ENCODE measurements at places on chromosomes 4 and X.

- DNase-seq: peak; percentile 69
Measured at GRCh38 chr4:48033825-48034413, 17.3 kb downstream of the NIPAL1 start.

GRCh38 chr4:130238121-130238520 is 1142.2 kb downstream of the C4orf33 start:
- DNase-seq: no peak

DNA sequence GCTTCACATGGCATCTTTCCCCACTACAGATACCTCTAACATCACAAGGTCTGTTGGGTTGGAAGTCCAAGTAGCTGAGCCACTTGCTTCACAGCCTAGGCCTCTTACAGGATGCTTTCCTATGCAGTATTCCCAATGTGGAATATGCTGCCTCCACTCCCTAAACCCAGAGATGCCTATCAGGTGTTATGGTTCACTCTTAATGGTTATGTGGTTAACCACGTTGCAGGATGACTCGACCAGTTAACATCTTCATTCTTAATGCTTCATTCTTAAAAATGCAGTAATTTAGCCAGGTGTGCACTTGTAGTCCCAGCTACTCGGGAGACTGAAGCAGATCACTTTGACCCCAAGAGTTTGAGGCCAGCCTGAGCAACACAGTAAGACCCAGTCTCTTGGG is 24.2 kb downstream of the HAUS3 start:
- no peak for DNase-seq

GRCh38 chr4:38526412-38526811 is 137.6 kb upstream of the KLF3 start:
- DNase-seq: no peak

DNA sequence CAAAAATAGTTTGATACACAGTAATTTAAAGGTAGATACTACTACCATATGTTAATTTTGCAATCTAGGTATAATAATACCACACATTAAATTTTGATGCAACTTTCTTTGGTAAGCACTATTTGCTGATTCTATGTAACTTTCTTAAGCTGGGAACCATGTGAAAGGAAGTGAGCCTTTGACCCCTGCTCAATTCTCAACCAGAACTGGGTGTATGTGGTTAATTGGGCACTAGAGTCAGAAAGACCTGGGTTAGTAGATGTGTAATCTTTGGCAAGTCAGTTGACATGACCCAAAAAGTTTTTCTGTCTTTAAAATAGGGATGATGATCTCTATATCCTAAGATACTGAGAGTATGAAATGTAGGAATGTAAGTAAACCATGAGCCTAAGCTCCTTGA is 22.4 kb downstream of the TLR2 start:
- DNase-seq: no peak

GRCh38 chr4:70666369-70666768 is at the start of gene JCHAIN:
Gene JCHAIN (minus strand): TSS chr4:70666508. CDS start chr4:70666490, 18 bp downstream.
- DNase-seq: no peak

DNA sequence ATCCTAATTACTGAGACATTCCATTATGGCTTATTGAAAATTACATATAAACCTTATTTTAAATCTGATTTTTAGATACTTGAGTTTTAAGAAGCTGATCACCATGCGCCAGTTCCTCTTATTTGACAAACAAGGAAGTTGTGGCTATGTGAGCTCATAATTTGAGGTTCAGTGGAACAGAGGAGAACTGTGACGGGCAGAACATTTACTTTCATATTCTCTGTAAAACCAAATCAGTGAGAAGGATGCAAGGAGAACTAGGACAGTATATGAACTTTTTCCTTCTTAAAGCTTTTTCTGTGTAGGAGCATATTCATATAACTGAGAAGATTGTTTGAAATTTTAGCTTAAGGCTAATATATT is 25.3 kb downstream of the STIM2 start:
- no peak for DNase-seq

DNA sequence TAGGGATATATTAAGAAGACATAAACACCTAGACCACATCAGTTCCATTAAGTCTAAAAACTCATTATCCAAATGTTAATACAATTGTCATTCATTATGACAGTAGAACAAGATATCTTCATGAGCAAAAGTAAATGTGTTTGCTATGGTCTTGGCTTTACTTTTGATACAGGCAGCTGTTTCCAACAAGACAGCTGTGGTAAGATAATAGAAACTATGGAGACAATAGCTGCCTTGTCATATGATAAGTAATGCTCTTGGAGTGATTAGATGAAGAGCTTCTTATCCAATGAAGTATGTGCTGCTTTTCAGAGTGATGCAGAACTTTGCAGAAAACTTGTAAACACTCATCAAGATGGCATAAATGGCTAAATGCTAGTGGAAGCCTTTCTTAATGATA is 1066.0 kb downstream of the FSTL5 start:
- DNase-seq: no peak

- DNase-seq: no peak
Measured at GRCh38 chr4:48899950-48900349, 6.6 kb downstream of the OCIAD2 start.

- no peak for DNase-seq
Measured at GRCh38 chrX:70426286-70427278, 3.5 kb downstream of the GDPD2 start.

GRCh38 chr4:8117278-8117682 is 41.3 kb downstream of the ABLIM2 start:
- peak; percentile 59 for DNase-seq

GRCh38 chr4:135098061-135098460 is 896.5 kb upstream of the PABPC4L start:
- no peak for DNase-seq

DNA sequence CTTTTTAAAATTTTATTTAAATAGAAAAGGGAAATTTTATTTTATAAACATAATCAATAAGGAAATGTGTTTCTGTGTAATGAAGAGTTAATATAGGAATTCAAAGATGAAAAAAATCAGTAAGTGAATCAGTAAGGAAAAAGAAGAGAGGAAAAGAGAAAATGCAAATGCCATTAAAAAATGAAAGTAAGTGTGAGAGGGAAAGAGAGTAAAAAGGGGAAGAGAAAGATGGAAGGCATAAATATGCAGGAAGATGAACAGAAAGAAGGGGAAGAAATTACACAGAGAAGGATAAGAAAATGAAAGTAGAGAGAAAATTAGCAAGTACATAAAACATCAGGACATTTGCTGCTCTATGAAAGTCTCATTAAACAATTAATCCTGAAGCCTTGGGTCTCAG is 349.9 kb downstream of the FSTL5 start:
- DNase-seq: no peak

DNA sequence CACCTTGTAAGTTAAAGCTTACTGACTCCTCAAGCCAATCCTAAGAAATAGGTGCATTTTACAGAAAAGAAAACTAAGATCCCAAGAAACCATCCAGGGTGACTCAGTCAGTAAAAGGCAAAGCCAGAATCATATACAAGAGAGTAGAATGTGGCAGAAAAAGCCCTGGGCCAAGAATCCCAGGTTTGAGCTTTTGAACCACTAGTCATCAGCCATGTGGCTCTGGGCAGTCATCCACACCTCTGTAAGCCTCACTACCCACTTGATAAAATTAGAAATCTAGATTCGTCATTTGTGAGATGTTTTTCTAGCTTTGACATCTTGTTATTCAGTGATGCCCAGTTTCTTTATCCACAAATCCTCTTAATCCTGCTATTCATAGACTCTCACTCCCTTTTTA is 122.2 kb upstream of the PDE5A start:
- DNase-seq: no peak

- DNase-seq: no peak
Measured at GRCh38 chr4:161321706-161322105, 842.1 kb downstream of the FSTL5 start.

- DNase-seq: no peak
Measured at GRCh38 chr4:15744016-15744545, 34.0 kb upstream of the CD38 start.

GRCh38 chr4:183412821-183413220 is 31.6 kb upstream of the CDKN2AIP start:
- no peak for DNase-seq

GRCh38 chrX:107014936-107015335 is 14.9 kb upstream of the MORC4 start:
- no peak for DNase-seq

Measured in stimulated activated CD4-positive, alpha-beta T cell treated with anti-CD3 and anti-CD28 coated beads, Interleukin-2, amount 100 ng/mL, for 24 hours (primary cell).